ENCODE measurements at places on chromosomes 1 and 21.

GRCh38 chr21:33829844-33830243 is 85.8 kb downstream of the ATP5PO start:
- DNase-seq = no peak

- DNase-seq = no peak
These were observed 20.5 kb downstream of the KIAA0319L start for GRCh38 chr1:35536556-35537162.

DNA sequence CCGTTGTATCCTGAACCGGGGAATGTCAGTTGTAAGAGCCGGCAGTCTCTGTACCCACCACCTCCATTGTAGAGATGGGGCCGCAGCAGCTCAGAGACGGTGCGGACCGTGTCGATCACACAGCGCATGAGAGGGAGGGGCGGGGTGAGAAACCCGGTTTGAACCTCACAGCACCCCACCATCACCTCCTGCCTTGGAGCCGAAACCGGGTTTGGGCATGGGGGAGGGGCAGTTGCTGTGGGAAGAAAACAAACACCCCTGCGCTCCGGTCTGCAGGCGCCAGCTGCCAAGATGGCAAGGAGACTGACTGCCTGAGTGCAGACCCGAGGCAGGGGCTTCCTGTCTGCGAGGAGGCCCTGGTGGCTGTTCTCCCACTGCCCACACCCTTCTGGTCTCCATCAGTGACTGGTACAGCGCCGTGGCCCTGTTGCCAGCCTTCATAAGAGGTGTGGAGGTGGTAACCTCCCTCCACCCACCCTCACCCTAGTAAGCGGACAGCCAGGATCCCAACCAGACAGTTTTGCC is 69.2 kb upstream of the SSBP3 start:
- DNase-seq = no peak

DNA sequence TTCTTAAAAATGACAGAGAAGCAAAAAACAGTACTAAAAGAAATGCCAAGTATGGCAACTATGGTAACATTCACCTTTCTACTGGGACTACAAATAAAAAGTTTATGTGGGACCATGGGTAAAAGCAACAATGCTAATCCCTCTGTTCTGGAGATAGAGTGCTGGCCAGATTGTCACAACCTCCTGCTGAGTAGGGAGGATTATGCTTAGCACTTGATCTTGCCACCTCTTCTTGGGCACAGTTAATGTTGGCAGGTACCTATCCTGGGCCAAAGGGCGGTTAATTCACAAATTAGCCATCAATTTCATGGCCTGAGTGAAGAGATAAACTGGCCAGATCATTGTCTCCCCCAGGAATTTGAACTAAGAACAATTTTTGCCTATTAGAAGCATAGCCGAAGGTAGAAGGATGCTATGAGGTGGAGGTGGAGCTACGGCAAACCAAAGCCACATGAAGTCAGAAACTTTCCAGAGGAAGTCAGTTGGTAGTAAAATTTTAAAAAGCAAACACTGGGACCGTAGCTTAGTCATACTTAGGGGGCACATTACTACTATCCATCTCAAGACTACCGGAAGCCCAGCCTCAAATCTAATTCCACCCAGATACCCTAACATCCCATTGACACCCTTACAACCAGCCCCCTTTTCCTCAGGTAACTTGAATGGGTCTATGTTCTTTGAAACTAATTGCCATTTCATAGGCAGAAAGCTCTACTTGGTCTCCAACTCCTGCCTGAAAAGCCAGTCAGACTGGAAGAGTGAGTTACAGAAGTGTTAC is 2.7 kb downstream of the SCYL3 start:
- no peak for DNase-seq

DNA sequence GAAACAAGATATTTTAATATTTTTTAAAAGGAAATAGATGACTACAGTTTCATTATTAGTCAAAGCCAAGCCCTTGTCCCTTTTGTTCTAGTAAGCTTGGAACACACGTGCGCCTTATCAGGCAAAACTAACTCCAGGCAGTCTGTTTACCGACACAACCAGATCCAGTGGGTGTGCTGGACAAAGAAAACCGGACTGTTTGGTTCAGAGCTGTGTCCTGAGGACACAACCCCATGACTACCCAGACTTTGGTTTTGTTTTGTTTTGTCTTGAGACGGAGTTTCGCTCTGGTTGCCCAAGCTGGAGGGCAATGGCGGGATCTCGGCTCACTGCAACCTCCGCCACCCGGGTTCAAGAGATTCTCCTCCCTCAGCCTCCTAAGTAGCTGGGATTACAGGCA is 13.9 kb upstream of the RHOU start:
- no peak for DNase-seq

DNA sequence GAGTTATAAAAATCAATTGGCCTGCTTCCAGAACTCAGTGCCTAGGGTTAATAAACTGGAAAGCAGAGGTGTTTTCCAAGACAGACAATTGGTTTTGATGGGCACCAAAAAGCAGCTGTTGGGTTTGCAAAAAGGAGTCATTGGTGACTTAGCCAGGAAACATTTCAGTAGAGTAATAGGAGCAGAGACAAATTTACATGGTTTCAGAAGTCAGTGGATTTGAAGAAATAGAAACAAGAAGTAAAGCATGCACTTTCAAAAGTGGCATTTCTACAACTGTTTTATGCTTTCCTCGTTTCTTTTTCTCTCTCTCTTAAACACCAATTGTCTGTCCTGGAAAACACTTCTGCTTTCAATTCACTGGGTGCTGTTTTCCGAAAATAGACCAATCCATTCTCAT is 87.8 kb downstream of the GLUL start:
- no peak for DNase-seq

DNA sequence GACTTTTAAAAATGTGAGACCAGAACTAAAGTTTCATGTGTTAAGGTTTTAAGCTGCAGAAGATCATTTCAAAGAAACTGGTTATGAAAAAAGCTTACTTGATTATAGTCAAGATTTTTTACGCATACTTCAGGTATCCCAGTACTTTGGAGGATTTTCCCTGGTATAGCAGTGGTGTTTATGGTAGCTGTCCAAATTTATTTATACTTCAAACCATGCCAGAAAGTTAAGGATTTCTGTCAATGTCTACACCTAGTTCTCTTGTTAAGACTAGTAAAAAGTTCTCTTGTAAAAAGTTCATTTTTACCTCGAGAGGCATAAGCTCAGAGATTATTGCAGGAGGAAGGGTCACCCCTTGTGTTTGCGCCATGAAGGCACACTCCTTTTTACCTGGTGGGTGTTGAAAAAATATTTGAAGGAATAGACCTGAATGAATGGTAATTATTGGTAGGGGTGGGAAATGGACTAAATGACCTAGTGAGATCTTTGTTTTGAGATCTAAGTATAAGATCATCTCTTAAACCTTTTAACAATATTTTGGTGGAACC is 2.8 kb downstream of the DYRK1A start:
- no peak for DNase-seq

GRCh38 chr1:230138561-230139239 is 71.7 kb downstream of the GALNT2 start:
- no peak for DNase-seq

GRCh38 chr1:14782741-14783591 is 184.5 kb downstream of the KAZN start:
- no peak for DNase-seq

DNA sequence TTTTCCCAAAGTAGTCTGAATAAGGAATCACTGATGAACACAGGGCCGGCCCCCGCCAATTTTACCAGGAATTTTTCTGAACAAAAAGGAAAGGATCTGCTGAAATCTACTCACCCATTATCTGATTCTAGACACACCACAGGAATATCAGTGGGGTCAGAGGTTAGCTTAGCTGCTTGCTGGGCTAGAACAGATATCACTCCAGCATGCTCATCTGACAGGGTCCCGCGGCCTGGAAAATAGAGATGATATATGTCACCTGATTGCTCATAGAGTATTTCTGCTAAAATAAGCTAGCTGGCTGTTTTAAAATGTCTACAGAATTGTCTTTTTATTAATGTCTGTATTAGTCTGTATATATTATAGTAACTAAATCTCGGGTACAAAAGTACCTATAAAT is 3.7 kb downstream of the LAMTOR5 start:
- DNase-seq = no peak

DNA sequence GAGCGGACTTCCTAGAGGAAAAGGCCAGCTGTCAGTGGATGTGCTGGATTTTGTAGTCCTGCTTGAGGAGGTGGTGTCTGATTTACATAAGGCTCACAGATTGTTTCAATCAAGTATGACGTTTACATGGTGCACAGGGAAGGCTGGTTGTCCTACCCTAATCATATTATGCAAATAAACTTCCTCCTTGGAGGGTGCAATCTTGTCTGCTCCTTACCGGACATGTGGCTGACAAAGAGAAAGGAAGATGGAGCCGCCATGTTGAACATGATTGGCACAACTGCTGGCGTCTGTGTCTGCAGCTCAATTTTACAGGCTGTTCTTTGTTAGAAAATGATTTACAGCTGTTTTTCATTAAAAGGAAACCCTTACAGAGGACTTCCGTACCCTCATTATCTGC is 1656.1 kb downstream of the KCNT2 start:
- no peak for DNase-seq

GRCh38 chr1:78224861-78225552 is 179.2 kb downstream of the GIPC2 start:
- no peak for DNase-seq

DNA sequence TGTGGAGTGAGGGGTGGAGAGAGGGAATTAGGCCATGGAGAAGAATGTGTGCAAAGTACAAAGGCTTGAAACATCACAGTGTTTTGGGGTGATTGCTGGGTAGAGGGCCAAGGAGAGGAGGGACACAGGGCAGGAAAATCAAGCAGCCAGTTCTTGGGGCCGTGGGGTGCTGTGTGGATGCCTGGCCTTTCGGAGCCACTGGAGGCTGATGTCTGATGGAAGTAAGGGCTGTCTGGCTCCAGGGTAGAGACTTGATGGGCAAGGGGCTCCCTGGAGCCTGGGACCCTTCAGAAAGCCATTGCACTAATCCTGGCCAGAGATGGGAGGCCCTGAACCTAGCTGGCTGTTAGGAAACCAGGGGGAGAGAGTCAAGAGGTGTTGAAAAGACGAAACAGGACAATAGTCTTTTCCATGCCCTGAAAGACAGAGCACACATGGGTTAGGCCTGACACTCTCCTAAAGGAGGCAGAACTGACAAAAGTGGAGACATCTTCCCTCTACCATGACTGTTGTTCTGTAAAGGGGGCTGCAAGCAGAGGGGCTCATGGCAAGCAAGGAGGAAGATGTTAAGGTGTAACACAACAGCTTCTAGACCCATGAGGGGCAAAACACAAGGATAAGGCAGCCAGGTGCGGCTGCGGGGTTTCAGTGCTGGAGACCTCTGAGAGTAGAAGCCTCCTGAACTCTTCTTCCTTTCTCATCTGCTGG is 21.0 kb downstream of the ATF3 start:
- no peak for DNase-seq

GRCh38 chr1:204267191-204267601 is 53.4 kb upstream of the GOLT1A start:
- no peak for DNase-seq

GRCh38 chr1:116471241-116471640 is 98.2 kb downstream of the ATP1A1 start:
- no peak for DNase-seq

DNA sequence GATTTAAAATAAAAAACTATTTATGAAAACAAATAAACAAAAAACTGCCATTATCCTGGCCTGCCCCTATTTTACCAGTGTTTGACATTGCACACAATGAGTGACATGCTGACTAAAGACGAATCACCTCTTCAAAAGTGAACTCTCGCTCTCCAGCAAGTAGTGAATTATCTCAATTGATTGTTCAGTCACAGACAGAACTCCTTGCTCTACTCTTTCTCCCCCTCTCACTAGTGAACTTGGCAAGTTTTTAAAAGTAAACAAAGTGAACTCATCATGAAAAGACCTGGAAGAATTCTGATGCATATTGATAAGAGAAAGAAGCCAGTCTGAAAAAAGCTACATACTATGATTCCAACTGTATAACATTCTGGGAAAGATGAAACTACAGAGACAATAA is 4.7 kb upstream of the C1orf52 start:
- DNase-seq = no peak

DNA sequence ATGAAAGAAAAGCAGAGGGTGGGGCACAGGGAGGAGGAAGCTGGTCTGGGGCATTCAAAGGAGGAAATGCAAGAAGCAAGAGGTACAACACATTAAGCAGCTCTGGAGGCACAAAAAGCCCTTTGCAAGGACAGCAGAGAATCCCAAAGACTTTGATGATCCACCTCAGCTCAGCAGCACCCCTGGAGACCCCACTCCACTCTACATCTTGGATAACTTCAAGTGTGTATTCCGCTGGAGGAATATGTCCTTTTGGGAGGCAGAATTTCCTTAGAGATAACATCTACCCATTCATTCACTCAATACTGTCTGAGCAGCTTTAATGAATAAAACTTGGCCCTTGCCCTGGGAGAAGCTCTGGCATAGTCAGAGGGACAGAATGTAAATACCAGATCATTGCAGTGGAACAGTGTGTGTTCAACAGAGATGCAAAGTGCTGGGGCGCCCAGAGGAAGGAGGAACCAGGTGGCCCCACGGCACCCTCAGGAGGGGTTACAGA is 599.7 kb downstream of the KIF26B start:
- no peak for DNase-seq

GRCh38 chr1:19359357-19359756 is 47.2 kb downstream of the SLC66A1 start:
- no peak for DNase-seq

DNA sequence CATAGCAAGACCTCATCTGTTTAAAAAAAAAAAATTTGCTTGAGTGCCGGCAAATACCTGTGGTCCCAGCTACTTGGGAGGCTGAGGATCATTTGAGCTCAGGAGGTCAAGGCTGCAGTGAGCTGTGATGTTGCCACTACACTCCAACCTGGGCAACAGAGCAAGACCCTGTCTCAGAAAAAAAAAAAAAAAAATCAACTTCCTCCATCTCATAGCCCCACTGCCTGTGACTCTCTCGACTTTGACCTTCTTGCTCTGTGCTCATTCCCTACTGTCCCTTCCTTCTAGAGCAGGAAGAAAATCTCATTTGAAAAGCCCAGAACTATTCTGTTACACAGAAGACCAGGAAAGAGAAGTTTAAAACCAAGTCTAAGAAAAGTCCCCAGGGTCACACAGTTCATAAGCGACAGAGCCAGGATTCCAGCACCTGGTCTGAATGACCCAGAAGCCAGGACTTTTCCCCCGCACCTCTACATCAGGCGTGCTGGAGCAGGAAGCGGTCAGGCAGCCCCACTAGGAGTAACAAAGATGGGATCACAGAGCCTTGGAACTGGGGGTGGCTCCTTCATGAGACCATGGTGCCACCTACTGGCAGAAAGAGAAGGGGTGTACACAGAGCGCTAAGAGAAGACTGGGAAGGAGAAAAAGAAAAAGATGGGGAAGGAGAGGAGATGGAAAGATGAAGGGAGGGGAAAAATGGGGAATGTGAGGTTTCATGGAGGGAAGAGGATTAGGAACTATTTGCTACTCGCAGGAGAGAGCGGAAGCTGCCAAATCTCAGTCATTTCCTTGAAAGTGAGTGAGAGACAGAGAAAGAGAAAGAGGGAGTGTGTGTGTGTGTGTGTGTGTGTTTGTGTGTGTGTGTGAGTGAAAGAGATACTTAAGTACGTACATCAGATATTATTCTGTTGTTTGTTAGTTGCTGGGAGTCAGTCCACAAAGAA is 3.1 kb upstream of the P3R3URF start:
- DNase-seq = peak; percentile 66

GRCh38 chr1:163069655-163070277 is 605 bp downstream of the RGS4 start:
- DNase-seq = no peak

Data from progenitor cell of endocrine pancreas (in vitro differentiated cells).